Mesendoderm (in vitro differentiated cells): ENCODE measurements at places on chromosomes 2 and 18.

DNA sequence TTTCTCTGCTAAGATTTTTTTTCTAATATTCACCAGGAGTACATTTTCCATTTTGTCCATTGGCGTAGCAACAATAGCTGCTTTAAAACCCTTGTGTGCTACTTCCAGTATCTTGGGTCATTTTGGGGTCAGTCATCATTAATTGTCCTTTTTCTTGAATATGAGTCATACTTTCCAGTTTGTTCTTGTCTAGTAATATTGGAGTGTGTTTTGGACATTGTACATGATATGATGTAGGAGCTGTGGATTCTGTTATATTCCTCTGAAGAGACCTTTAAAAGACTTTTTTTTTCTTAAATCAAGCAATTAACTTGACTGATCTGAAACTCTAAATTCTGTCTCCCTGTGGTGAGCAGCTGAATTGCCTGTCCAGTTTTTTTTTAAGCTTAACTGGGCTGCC lies 40.8 kb downstream of the AGPS start:
- no peak for DNase-seq

GRCh38 chr18:32910694-32911296 lies 138.0 kb upstream of the KLHL14 start:
- DNase-seq: peak; percentile 75

GRCh38 chr2:18432999-18433398 lies 127.5 kb downstream of the RDH14 start:
- DNase-seq: peak; percentile 44

DNA sequence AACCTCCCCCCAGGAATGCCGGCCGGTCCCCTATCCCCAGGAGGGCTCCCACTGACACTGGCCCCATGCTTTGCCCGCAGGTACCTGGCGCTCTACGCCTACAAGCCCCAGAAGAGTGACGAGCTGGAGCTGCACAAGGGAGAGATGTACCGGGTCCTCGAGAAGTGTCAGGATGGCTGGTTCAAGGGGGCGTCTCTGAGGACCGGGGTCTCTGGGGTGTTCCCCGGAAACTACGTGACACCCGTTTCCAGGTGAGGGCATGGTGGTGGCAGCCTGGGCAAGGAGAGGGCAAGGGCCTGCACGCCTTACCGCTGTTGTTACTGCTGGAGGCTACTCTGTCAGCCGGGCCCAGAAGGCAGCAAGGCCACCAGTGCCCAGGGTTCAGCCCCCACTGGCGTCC lies 181.3 kb downstream of the SEPTIN10 start:
- no peak for DNase-seq

- DNase-seq: no peak
These were observed 532.1 kb downstream of the SOX11 start for GRCh38 chr2:6224267-6224666.

GRCh38 chr2:27074738-27075565 lies 3.5 kb upstream of the EMILIN1 start:
- DNase-seq: no peak

DNA sequence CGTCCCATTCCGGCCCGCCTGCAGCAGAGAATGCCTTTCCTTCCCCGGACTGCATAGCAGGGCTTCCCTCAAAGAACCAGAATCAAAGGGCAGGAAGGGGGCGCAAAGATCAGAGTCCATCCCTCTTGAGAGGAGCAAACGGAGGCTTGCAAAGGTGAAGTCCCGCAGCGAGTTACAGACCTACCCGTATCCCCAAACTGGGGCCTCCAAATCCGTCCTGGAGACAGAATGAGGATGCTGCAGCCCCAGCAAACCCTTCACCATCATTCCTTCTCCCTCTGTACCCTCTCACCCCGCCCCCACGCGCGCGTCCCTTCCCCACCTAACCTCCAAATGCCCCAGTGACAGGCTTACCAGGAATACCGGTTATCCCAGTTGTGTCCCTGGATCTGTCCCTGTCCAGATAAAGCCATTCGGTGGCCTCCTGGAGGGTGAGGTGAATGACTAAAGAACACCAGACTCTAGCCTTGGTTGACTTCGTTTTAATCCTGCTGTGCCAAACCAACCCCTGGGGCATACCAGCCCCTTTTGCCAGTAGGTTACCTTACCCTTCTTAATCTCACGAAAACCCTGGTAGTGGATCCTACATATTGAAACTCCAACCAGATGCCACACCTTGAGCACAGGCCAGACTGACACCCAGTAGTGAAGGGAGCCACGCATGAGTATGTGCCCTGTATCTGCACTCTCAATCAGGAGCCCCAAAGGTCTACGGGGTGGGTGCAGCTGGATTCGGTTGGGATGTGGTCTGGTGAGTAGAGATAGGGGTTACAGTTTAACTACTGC lies 961 bp upstream of the SLC40A1 start:
- DNase-seq: peak; percentile 68

DNA sequence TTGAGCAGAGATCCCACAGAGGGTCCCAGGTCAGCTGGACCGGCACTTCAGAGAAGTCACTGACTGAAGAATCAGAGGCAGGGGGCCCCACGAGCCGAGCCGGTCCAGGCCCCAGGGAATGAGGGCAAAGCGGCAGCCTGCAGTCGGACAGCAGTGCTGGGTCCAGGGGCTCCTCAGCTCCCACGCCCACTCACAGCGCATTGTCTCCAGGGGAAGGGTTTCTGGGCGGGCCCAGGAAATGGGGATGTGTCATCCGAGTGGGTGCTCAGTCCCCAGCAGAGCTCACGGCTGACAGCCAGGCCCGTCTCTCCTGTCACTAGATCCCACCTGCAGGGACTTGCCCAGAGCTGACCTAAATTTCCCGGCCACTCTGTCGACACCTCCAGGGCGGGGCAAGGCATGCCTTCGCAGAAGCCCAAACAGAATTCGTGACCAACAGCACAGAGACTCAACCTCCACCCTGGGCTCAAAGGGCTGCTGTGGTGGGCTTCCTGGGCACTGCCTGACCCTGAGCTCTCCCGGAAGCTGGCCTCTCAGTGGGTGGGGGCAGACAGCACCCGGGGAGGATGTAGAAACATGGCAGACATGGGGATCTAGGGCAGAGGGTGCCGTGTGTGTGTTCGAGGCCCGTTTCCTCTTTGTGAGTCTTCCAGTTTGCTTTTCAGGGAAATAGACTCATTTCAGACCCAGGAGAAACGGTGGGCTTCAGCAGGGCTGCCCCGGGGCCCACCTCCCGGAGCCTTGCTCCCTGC lies 42.1 kb upstream of the TAF1B start:
- peak; percentile 42 for DNase-seq

DNA sequence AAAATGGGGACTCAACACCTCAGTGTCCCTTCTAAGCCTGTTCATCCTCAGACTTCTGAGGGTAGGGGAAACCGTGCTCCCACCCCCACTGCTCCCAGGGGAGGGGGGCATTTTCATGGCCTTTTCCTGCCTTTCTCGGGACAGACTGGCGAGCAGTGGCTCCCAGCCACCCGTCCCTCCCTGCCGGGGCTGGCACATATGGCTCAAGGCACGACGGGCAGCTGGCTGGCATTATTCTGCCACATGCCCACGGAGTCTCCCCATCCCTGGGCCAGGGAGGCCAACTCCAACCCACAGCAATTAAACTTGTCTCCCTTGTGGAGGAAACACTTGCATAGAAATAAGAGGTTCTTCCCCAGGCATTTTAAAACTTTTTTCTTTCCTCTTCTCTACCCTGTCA lies 148.5 kb upstream of the CBLN2 start:
- no peak for DNase-seq

- no peak for DNase-seq
These were observed 44.7 kb downstream of the GLI2 start for GRCh38 chr2:120780402-120780801.
